ENCODE measurements at places on chromosomes 4 and X. TPM values are rescaled to one million over a fixed set of nuclear protein-coding genes. Genes with fewer than 3 reads are reported as not detected.
A peak's percentile ranks its signal among the peaks of the same experiment; 100 is the strongest.

HOPX gene
- 5.1 TPM for total RNA-seq

EMCN gene
- total RNA-seq, result 26.3 TPM

CT45A2 gene
- total RNA-seq, result not detected

ALPK1 gene
- 19.9 TPM for total RNA-seq

F8A2 gene
- total RNA-seq, result not detected

GRCh38 chr4:8391972-8392371, 48.6 kb downstream of the ACOX3 start:
- DNase-seq, result peak; percentile 93

- DNase-seq, result no peak
Measured at GRCh38 chrX:22135171-22135711, 103.1 kb downstream of the PHEX start.

- DNase-seq, result no peak
Measured at GRCh38 chrX:55201930-55202579, 18.1 kb upstream of the PAGE5 start.
